ENCODE measurements at places on chromosomes 16 and 17.

- DNase-seq: no peak
Observed at GRCh38 chr16:66660422-66661209, 35.9 kb downstream of the CMTM4 start.

- no peak for DNase-seq
Observed at GRCh38 chr16:27685807-27686206, 135.9 kb downstream of the KATNIP start.

- DNase-seq: no peak
Observed at GRCh38 chr16:84044118-84044488, 1.5 kb upstream of the SLC38A8 start.

- no peak for DNase-seq
Observed at GRCh38 chr17:62910277-62910676, 55.8 kb upstream of the TANC2 start.

- no peak for DNase-seq
Observed at GRCh38 chr16:84726669-84727467, 27.1 kb downstream of the USP10 start.

- DNase-seq: no peak
Observed at GRCh38 chr17:68288375-68288774, 2.6 kb downstream of the SLC16A6 start.

DNA sequence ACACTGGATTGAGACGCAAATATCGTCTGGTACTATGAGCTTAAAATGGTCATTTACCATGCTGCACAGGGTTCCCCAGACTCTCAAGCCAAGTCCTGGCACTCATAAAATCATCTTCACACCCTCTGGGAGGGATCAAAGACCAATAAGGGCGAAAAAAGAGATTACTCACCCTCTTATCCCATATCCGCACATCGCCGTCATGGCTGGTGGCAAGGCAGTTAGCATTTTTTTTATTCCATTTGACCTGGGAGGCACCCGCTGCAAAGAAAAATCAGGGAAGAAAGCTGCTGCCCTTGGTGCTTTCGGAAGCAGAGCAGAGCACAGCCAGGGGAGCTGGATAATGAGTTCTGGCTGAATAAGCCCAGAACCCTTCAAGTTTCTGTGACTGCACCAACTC, 42.4 kb downstream of the WDR59 start:
- no peak for DNase-seq

GRCh38 chr17:57021226-57021940, 43.5 kb downstream of the SCPEP1 start:
- no peak for DNase-seq

DNA sequence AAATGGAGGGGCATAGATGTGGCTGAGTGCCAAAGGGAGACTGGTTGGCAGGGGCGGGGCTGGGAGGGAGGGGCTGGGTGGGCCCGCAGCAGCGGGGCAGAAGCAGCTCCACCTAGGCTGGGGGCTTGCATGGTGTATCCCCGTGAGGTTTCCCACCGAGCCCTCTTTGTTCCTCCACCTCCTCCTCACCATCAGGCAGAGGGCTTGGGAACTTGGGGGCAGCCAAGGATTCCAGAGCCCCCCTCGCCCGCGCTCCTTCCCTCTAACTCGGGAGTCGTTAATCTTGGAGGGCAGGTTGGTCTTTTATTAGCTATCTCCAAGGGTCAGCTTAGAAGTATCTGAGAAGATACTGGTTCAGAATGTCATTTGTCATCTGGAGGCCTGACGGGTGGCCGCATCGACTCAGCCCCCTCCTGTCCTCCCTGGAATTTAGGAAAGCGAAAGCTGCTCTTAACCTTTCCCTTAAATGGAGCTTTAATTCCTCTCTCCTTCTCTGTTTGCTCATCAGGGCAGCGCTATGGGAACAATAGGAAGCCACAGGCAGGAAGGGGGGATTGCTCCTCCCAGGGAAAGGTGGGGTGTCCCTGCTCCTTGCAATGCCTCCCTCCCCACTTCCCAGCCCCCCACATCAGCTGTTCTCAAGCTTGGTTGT, 274.3 kb upstream of the XYLT1 start:
- no peak for DNase-seq

GRCh38 chr17:13113821-13114525, 96.1 kb upstream of the ELAC2 start:
- no peak for DNase-seq

DNA sequence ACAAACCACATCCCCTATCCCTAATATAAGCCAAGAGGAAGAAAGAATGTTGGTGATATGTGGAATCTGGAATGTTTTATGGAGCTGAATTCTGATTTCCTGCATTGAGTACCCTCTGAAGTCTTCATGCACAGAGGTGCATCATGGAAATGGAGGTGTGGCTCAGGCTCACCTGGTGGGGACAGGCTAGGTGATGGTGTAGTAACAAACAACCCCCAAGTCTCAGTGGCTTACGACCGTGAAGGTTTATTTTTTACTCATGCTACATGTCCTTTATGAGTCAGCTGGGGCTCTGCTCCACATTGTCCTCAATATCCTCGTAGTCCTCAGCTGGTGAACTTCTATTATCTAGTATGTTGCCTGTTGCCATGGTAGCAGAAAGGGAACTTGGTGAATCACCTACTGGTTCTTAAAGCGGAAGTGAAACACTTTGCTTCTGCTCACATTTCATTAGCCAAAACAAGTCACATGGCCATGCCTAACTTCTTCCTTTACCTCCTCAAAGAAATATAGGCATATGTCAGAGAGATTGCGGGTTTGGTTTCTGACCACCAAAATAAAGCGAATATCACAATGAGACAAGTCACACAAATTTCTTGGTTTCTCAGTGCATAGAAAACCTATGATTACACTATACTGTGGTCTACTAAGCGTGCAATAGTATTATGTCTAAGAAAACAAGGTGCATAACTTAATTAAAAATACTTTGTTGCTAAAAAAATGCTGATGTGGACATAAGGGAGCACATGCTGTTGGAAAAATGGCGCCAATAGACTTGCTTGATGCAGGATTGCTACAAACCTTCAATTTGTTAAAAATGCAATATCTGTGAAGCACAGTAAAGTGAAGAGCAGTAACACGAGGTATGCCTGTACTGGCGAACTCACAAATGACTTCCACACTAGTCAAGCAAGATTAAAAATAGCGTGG, at the start of gene PMFBP1:
Gene PMFBP1 (minus strand): TSS at position 51 of the 930 bp plus-strand sequence. CDS start 947 bp downstream, outside the sequence.
- DNase-seq: no peak

GRCh38 chr16:82990155-82990554, 363.4 kb downstream of the CDH13 start:
- no peak for DNase-seq

DNA sequence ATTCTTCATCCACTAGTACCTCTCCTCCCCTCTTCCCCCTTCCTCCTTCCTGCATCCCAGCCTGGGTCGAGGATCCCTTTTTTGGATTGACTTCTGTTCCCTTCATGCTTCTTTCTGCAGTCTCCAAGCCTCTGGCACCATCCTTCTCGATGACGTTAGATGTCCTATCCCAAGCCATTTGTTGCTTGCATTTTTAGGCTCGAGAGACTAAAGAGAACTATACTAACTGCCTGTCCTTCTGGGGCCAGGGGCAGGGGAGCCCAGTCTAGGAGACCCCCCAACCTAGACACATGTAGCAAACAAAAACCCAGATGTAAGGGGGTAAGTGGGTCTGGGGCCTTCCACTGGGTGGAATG, 23.9 kb downstream of the UNK start:
- DNase-seq: no peak

DNA sequence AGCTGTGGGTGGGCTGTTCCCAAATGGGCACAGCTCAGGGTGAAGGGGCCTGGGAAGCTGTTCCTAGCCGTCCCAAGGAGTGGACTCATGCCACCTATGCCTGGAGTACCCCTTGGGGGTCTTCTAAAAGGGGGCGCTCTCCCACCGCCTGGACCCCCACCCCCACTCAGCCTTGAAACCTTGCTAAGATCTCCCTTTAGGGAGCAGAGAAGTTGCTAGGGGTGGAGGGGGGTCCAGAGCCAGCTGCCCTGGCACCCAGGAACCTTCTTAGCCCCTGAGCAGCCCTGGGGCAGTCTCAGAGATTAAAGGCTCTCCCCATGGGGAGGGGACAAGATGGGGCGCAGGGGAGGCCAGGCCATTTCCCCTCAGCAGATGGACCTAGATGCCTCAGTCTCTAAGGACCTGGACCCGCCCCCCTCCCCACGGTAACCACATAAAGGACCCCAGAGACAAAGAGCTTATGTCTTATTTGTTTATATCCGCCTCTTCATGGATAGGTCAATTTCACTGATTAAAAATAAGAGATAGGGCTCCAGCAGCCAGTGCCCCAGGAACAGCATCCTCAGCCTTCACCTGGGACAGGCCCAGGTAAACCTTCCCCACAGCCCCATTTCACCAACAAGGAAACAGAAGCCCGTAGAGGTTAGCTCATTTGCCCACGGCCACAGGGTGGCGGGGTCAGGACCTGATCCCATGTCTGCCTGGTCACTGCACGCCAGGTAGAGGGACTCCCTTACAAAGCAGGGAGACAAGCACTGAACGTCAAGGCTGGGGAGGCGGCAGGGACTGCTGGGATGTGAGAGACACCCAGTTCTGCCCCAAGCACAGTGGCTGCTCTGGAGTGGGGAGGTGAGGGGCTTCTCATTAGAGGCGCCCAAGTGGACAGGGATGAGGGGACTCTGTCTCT, 3.4 kb downstream of the MTSS2 start:
- DNase-seq: no peak

GRCh38 chr16:85162478-85163277, 50.4 kb upstream of the CIBAR2 start:
- no peak for DNase-seq

DNA sequence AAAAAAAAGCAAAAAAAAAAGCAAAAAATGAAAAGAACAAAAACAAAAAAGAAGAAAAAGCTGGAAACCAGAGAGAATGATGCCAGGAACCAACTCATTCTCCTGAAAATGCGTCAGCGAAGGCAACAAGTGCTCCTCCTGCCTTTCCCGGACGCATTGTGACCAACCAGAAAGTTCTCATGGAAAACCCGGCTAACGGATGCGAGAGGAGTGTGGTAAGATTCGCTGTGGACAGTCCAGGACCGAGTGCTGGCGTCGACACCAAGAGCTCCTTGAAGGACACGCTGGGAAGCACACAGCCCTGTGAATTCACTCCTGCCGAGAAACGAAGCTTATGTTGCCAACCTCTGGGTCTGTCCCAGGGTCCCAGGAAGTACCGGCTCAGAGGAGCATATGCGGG, 43.4 kb downstream of the METRNL start:
- no peak for DNase-seq

- no peak for DNase-seq
Observed at GRCh38 chr16:78461496-78462287, 362.2 kb downstream of the WWOX start.

DNA sequence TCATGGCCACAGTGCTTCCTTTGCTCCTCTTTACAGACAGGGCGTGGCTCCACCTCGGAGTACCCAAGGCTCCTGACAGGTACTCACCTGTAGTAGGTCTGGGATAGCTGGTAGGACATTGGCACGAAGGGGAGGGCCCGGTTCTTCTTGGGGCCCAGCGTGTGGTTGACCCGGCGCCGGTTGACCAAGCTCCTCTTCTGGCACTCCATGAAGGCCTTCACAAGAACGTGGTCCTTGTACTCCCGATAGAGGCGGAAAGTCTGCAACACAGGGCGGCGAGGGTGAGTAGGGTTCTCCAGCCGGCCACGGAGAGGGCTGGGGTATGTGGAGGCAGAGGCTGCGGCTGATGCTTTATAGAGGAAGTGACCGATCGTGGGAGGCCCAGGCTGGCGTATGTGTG, 69.7 kb downstream of the IL21R start:
- DNase-seq: no peak

- no peak for DNase-seq
Observed at GRCh38 chr16:76114681-76115080, 162.5 kb upstream of the CNTNAP4 start.

- DNase-seq: no peak
Observed at GRCh38 chr16:11669380-11670146, 1.3 kb downstream of the SNN start.

DNA sequence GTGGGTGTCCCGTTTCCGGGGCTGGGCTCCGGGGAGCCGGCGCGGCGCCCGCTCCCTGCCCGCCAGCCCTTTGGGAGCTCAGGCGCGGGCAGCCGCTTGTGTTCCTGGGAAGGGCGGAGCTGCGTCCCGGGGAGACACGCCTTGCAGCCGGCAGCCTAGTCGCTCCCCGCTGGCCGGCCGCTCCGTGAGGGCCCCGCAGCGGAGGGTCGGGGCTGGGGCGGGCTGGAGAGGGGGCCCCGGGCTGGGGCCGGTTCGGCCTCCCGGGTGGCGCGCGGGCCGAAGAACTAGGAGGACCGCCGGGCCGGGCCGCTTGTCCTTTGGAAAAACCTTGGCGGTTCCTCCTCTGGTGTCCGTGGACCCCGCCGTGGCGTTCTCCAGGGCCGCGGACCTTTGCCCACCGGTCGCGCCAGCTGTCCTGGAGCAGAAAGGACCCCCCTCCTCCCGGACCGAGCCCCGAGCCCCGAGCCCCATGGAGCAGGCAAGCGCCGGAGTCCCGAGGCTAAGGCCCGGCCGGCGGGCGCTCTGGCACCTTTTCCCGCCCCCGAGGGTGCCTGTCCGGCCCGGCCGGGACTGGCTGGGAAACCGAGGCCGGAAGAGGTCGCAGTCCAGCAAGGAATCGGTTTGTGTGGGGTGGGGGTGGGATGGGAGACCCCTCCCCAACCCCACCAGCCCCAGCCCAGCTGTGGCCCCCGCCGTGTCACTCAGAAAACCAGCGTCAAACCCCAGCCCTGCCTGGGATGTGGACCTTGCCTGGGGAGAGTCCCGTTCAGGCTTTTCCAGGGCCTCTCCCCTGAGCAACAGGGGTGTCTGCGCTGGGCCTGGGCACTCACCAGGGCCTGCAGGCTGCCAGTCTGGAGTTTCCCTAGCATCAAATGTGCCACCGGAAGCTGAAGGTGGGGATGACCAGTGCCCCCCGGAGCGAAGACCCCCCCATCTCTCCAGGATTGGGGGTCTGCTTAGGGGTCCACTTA, 6.8 kb upstream of the TBC1D3B start:
- no peak for DNase-seq

- DNase-seq: no peak
Observed at GRCh38 chr17:9356488-9356911, 219.1 kb downstream of the STX8 start.

DNA sequence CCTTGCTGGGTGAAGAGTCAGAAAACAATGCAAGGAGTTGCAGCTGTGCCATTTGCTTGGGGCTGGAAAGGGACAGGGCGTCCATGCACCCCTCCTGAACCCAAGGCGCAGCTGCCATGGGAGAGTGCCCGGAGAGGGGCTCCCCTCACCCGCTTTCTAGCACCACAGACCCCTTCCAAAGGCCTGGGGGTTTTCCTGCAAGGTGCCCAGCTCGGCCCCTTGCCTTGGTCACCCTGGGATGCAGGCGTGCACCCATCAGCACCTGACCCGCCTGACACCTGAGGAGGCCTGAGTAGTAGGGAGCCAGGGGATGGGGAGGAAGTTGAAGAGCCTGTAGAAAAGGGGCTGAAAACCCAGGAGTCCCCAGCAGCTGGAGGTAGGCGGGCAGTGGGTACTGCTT, 30.3 kb downstream of the TMEM186 start:
- DNase-seq: no peak

Data from activated CD8-positive, alpha-beta memory T cell treated with anti-CD3 and anti-CD28 coated beads for 4 hours (primary cell).